ENCODE measurements at places on chromosomes 3 and 15. TPM values are rescaled to one million over a fixed set of nuclear protein-coding genes. Genes with fewer than 3 reads are reported as not detected.
A peak's percentile ranks its signal among the peaks of the same experiment; 100 is the strongest.

DNA sequence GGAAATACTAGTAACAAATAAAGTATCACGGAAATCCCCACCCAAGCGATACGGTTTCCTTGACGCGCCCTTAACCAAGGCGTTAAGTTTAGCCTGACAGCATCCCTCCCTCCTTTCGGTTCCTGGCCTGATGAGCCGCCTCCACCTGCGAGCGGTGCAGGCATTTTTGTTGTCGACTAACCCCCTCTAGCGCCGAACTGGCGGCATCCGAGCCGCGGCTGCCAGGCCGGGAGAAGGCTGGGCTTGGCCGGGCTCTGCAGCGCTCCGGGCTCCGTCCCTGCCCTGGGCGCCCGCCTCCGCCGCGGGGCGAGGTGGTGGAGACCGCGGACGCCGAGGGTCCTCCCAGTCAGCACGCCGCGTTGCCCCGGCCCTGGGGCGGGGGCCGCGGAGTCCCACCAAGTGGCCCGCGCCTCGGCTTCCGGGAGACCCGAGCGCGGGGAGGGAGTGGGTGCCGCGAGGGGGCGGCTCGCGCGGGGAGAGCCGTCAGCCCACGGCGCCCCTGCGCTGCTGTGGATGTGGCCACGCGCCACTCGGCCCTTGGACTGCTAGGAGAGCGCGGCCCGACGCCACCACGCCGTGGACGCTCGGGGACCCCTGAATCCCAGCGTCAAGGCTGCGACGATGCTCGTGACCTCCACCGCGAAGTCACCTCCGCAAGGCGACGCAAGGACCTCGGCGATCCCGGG lies 1.1 kb upstream of the EPHA6 start:
- peak overlapping the region; percentile 33 for H3K4me3 ChIP-seq
- H3K4me1 ChIP-seq: peaks cover 8% of the 10 kb centered on the region
- H3K27me3 ChIP-seq: peaks cover 32% of the 10 kb centered on the region

DNA sequence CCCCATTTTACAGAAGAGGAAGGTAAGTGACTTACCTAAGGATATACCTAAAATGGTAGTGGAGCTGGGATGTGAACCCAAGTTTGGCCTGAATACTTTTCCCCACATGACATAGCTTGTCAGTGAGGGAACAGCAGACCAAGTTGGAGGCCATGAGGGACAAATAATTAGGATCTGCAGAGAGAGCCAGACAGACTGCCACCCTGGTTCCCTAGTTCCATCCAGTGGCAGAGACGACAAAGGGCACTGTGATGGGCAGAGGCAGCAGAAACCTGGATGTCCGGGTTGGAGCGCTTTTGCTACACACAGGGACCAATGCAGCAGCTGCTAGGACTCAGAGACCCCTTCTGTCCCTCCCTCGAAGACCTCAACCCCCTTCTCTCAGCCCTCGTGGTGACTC lies 1.2 kb downstream of the CPLX3 start:
- DNase-seq: no peak
- H3K27me3 ChIP-seq: peaks cover 17% of the 10 kb centered on the region
- peaks cover 14% of the 10 kb centered on the region for H3K4me1 ChIP-seq
- no peaks in the 10 kb centered on the region for H3K36me3 ChIP-seq

DNA sequence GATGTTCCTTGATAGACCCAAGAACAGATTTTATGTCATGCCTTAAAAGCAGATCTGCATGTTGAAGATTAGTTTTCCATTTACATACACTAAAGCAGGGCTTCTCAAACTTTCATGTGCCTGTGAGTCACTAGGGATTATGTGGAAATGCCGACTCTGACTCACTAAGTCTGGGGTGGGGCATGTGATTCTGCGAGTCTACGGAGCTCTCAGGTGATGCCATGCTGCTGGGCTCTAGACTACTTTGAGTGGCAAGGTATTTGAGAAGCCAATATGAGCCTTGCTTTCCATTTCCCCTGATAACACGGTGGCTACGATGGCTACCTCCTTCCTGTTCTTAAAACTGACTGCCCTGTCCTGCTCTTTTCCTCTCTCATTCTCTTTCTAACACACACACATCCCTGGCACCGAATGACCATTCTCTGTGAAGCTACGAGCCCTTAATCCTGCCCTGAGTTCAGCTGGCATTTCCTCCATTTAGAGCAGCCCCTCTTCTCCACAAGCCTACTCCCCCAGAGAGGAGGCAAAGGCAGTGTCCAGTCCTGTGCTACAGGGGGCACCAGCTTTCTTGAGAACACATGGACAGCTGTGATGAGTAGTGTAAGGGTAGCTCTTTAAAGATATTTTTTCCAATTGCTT lies 39.7 kb upstream of the PYGO1 start:
- H3K4me3 ChIP-seq: no peak overlapping the region
- no peaks in the 10 kb centered on the region for H3K36me3 ChIP-seq
- no peaks in the 10 kb centered on the region for H3K27me3 ChIP-seq
- no peak for DNase-seq
- no peak overlapping the region for H3K27ac ChIP-seq

GRCh38 chr3:111616417-111617105 lies 21.4 kb upstream of the ZBED2 start:
- H3K4me3 ChIP-seq: peak overlapping the region; percentile 49
- no peaks in the 10 kb centered on the region for H3K27me3 ChIP-seq
- peak; percentile 89 for DNase-seq
- H3K36me3 ChIP-seq: peaks cover 19% of the 10 kb centered on the region
- H3K27ac ChIP-seq: peak overlapping the region; percentile 92

PLSCR2 gene
- total RNA-seq: not detected

GRCh38 chr3:125240496-125240895 lies 27.9 kb upstream of the SLC12A8 start:
- H3K4me1 ChIP-seq: peaks cover 2% of the 10 kb centered on the region
- H3K36me3 ChIP-seq: peaks cover 26% of the 10 kb centered on the region
- no peak overlapping the region for H3K27ac ChIP-seq
- no peak for DNase-seq
- H3K4me3 ChIP-seq: no peak overlapping the region

GRCh38 chr15:37041042-37041441 lies 59.3 kb downstream of the MEIS2 start:
- DNase-seq: no peak
- no peak overlapping the region for H3K4me3 ChIP-seq
- peaks cover 5% of the 10 kb centered on the region for H3K27me3 ChIP-seq
- H3K4me1 ChIP-seq: no peaks in the 10 kb centered on the region

DNA sequence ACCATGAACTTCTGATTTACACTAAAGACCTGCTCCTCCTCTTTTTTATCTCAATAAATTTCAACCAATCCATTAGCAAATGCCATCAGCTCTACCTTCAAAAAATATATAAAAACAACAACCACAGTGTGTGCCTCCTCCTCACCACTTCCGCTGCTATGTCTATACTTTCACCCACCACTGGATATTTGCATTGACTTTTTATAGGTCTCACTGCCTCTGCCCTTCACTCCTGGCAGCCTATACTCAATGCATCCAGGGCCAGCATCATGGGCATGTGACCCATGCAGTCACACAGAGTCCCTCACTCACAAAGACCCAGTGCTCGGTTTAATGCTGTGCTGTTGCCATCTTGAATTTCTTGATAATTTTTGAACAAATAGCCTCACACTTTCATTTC lies 53.5 kb upstream of the CCDC54 start:
- H3K4me3 ChIP-seq: no peak overlapping the region
- H3K27me3 ChIP-seq: no peaks in the 10 kb centered on the region
- H3K27ac ChIP-seq: no peak overlapping the region
- no peaks in the 10 kb centered on the region for H3K4me1 ChIP-seq
- H3K36me3 ChIP-seq: no peaks in the 10 kb centered on the region
- no peak for DNase-seq

DNA sequence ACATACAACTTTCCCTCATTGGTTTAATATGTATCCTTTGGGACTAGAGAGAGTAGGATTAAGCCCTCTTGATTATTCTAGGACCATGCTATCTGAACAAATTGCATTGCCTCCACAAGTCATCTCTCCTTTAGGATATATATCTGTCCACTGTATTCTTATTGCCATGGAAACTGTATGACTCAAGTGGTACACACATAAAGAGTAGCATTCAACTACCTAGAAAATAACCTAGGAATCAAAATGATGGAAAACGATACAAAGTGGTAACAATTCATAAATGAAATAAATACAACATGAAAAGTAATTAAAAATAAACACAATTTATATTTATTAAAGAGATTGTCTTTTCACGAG lies 212.1 kb upstream of the P2RY1 start:
- H3K36me3 ChIP-seq: no peaks in the 10 kb centered on the region
- H3K4me3 ChIP-seq: no peak overlapping the region
- no peak for DNase-seq
- H3K27me3 ChIP-seq: peaks cover 7% of the 10 kb centered on the region
- H3K4me1 ChIP-seq: no peaks in the 10 kb centered on the region

DNA sequence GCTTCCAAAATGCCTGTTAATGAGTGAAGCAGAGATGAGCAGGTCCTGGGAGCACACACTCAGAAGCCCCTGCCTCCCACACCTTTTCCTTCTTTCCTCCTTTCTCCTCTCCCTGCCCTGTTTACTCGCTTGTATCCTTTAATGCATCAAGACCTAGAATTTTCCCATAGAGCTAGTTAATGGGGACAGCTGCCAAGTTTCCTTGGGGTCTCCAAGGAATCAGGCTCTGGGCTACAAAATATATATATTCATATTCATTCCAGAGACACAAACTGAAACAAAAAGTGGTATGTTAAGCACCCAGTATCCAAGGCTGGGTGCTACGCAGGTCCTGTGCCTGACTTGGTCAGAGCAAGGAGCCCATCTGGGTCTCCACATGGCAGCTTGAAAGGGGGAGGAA lies 235.6 kb downstream of the MYRIP start:
- H3K4me1 ChIP-seq: no peaks in the 10 kb centered on the region
- no peak overlapping the region for H3K27ac ChIP-seq
- H3K4me3 ChIP-seq: no peak overlapping the region
- no peaks in the 10 kb centered on the region for H3K36me3 ChIP-seq
- no peaks in the 10 kb centered on the region for H3K27me3 ChIP-seq

GRCh38 chr3:30747771-30748281 lies 141.4 kb downstream of the TGFBR2 start:
- H3K27me3 ChIP-seq: peaks cover 2% of the 10 kb centered on the region
- no peak for DNase-seq
- no peak overlapping the region for H3K27ac ChIP-seq

GRCh38 chr15:92638291-92638708 lies 17.3 kb downstream of the FAM174B start:
- peaks cover 8% of the 10 kb centered on the region for H3K4me1 ChIP-seq
- no peak overlapping the region for H3K27ac ChIP-seq
- peaks cover 4% of the 10 kb centered on the region for H3K36me3 ChIP-seq
- no peak overlapping the region for H3K4me3 ChIP-seq
- H3K27me3 ChIP-seq: peaks cover 21% of the 10 kb centered on the region

DNA sequence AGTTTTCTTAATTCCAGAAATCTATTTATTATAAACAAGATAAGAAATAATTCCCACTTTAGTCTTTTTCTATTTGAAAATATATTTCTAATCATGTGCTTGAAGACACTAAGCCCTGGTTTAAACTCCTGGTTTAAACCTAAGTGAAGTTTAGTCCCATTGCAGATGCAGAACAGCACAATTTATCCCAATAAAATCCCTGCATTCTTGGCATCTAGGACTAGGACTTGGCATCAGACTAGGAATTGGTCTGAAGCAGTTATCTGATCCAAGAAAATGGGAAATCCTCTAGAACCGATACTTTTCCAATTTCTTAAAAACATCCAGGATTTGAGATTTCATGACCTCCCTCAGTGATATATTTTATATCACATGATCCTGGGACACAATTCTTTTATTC lies 168.8 kb upstream of the VEPH1 start:
- H3K4me1 ChIP-seq: no peaks in the 10 kb centered on the region
- no peak overlapping the region for H3K4me3 ChIP-seq
- no peaks in the 10 kb centered on the region for H3K36me3 ChIP-seq
- no peaks in the 10 kb centered on the region for H3K27me3 ChIP-seq
- DNase-seq: no peak
- no peak overlapping the region for H3K27ac ChIP-seq

- peaks cover 5% of the 10 kb centered on the region for H3K36me3 ChIP-seq
- H3K27ac ChIP-seq: no peak overlapping the region
- H3K27me3 ChIP-seq: no peaks in the 10 kb centered on the region
- DNase-seq: no peak
Observed at GRCh38 chr15:64389036-64389435, 1.4 kb downstream of the TRIP4 start.

- H3K27ac ChIP-seq: no peak overlapping the region
- H3K4me1 ChIP-seq: no peaks in the 10 kb centered on the region
- DNase-seq: no peak
- H3K36me3 ChIP-seq: no peaks in the 10 kb centered on the region
- no peak overlapping the region for H3K4me3 ChIP-seq
Observed at GRCh38 chr15:65952391-65953053, 83.2 kb downstream of the RAB11A start.

CSTA gene
- total RNA-seq: not detected

SH3GL3 gene
- not detected for total RNA-seq

WNT7A gene
- 0.33 TPM for total RNA-seq

SAMMSON gene
- total RNA-seq: not detected

GRCh38 chr15:100787567-100788417 lies 91.8 kb upstream of the ALDH1A3 start:
- no peak overlapping the region for H3K4me3 ChIP-seq
- no peak for DNase-seq
- peaks cover 6% of the 10 kb centered on the region for H3K27me3 ChIP-seq
- H3K4me1 ChIP-seq: no peaks in the 10 kb centered on the region
- H3K36me3 ChIP-seq: no peaks in the 10 kb centered on the region
- no peak overlapping the region for H3K27ac ChIP-seq

DNA sequence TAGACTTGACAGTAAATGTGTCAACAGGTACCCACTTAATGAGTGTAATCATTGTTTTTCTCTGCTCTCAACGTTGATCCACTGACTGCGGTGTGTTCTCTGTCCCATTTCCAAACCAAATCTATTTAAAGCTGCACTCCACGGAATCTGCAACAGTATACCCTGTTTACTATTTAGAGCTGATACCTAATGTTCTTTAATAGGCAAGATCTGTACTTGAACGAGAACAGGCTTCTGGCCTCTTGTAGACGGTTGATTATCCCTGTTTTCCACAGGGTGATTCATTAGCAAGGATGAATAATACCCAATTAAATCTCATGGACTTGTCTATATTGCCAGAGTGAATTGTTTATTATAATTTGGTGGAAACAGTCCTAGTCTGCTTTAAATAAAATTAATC lies 189.9 kb downstream of the LPP start:
- peaks cover 30% of the 10 kb centered on the region for H3K4me1 ChIP-seq
- DNase-seq: no peak
- no peak overlapping the region for H3K4me3 ChIP-seq
- peaks cover 9% of the 10 kb centered on the region for H3K36me3 ChIP-seq

Data from activated CD4-positive, alpha-beta memory T cell treated with anti-CD3 and anti-CD28 coated beads for 36 hours (primary cell).